Mammary epithelial cell (primary cell): ENCODE measurements at places on chromosomes 1 and 21.
A peak's percentile ranks its signal among the peaks of the same experiment; 100 is the strongest.

DNA sequence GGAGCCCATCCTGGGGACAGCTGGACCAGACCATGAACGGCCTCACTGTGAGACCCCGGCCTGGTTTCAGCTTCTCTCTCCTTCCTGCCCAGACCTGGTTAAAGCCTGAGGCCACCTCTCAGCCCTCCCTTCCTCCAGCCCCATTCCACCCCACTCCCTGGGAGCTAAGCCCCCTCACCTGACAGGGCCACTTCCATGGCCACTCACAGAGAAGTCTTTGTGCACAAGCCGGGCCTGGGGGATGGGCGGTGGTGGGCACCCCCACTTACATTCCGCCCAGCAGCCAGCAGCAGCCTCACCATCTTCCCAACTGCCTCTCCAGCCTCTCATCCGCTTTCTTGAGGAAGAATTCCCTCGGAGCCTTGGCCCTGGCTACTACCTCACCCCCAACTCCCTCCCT lies 40.4 kb downstream of the RHBG start:
- no peak for DNase-seq

DNA sequence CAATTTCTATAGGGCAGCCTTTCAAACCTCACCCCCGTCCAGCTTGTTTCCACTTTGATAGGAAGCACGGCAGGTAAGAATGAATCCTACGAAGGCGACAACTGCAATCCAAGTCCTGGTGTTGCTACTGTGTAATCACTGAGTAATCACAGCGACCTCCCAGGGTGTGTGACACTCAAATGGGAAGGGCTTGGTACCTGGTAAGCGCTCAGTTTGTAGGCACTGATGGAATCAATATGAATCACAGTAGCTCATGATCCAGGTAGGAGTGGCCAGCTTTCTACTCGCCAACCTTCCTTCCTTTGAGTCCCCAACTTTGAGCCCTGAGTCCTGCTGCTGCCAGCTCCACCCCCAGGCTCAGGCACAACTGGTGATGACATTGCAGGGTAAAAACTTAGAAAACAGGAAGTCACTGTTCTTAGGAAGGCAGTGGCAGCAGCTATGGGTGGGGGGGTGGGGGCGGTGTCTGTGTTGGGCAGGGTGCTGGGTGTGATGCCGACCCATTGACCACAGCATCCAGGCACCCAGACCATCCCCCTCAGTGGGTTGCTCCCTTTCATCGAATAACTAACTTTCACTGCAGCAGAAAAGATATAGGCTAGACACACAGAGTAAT lies 70.7 kb downstream of the CD247 start:
- DNase-seq, result peak; percentile 18

- no peak for DNase-seq
Observed at GRCh38 chr1:94384485-94385265, 33.5 kb upstream of the ABCD3 start.

- no peak for DNase-seq
Observed at GRCh38 chr1:107597290-107597689, 367.7 kb downstream of the VAV3 start.

DNA sequence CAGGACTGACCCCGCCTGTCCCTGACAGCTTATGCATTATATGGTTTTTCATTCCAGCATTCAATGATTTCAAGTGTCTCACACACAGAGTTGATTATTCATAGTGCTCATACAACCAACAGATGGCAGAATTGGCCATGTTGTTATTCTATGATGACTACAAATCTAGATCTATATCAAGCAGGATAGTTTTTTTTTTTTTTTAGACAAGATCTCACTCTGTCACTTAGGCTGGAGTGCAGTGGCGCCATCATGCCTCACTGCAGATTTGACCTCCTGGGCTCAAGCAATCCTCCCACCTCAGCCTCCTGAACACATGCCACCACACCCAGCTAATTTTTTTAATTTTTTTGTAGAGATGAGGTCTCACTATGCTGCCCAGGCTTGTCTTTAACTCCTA lies 40.1 kb upstream of the LRRC8D start:
- peak; percentile 50 for DNase-seq

GRCh38 chr1:1782399-1783221 lies 4.3 kb upstream of the NADK start:
- DNase-seq, result no peak

- no peak for DNase-seq
Observed at GRCh38 chr1:229562686-229563085, 4.2 kb upstream of the ABCB10 start.

DNA sequence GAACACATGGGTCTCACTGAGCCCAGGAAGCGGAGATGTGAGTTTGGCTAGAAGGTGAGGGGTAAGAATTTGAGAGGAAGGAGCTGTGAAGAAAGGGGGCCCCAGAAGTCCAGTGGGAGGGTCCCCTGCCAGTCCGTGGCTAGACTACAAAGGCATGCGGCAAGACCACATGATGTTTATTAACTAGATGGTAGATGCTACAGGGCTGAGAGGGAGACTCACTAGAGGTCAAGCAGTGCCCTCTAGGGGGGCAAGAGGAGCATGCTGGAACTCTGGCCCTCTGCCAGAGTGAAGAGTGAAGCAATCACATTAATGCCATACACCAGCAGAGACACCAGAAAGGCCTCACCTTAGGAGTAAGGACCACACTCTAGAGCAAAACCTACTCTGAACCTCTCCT lies 12.2 kb downstream of the KIAA0319L start:
- no peak for DNase-seq

DNA sequence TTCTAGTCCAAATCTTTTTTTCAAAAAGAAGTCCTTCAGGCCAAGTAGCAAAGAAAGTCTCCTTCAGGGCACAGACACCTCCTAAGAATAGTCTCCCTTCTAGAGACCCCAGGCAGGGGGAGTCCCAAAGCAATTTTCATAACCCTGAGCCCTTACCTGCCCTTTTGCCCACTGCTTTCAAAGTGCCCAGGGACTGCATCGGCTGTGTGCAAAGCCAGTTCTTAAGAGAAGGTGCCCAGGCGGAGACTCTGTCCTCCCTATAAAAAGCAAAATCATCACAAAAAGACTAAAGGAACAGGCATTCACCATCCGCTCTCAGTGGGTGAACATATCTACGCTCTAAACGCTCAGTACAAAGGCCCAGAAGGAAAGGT lies 32.2 kb downstream of the ELK4 start:
- no peak for DNase-seq

GRCh38 chr1:31703431-31704270 lies at the start of gene COL16A1:
COL16A1 (minus strand) TSS chr1:31704017; CDS start chr1:31702193, 1,824 bp downstream.
- peak; percentile 68 for DNase-seq

DNA sequence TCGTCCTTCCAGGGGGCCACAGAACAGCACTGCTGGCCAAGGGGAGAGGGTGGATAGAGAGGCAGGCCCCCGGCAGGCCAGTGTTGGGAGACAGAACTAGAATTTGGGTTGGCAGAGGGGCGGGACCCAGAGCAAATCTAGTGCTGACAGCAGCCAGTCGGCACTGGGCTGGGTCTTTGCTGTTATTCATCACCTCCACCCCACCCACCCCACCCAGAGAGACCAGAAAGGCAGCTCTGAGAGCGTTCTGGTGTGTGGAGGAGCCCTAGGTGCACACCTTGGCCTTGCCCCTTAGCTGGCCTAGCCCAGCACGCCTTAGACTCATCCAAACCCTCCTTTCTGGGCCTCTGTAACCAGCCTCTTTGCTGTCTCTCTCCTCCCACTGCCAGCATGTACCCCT lies 6.4 kb upstream of the PKP1 start:
- DNase-seq, result no peak

GRCh38 chr1:24228311-24228710 lies 41.2 kb upstream of the IFNLR1 start:
- DNase-seq, result no peak

DNA sequence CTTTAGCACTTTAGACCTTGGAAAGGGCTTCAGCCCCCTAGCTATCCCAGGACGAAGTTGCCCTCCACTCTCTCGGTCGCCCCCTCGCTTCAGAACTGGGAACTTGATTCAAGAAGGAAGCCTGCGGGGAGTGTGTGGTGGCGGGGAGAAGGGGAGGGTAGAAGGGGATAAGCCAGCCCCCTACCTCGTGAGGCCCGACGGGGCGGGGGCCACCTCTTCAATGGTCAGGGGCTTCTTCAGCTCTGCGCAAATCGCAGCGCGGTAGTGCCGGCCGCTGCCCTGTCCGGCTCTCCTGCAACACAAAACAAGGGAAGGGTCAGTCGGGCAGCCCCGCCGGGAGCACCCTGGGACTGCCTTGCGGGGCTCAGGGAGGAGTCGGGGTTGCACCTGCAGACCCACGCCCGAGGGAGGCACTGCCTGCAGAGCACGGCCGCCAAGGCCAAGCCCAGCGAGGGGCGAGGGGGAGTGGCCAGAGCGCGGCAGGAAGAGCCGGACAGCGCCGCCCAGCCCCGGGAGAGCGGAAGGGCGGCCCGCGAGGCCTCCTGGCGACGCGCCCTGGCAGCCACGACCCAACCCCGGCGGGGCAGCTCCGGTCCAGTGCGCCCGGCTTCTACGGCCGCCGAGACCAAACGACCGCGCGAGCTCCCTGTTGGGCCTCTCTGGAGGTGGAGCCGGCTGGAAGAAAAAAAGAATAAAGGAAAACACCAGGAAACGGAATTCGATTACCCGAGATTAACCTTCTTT lies 56.2 kb upstream of the RASAL2 start:
- DNase-seq, result peak; percentile 48

DNA sequence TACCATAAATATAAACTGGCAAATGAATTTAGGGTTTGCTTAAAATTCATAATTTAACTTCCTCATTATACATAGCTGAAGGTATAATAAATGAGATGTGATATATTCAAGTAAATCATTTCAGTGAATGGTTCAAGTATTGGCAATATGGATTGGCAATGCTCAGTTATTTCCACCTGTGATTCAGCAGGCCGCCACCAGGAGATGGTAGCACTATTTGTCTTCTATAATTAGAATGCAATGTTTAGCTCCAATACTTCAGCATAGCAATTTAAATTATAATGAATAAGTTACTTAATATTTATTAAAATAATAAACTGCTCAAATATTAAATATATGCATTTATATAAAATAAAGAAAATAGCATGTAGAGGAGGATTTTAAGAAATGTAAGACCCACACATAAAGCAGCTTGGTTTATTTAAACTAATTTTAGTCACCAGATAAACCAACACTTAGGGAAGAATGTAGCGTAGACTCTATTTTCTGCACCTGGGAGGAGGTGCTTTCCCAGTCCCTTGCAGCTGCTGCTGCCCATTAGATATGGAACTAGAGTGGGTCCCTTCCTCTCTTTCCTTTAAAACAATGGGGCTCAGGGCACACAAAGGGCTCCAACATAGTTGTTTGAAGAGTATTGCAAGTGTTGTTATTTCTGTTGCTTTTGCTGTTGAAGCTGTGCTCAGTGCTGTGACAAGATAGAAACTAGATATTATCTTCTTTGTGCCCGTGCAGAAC lies 62.1 kb downstream of the PLPPR4 start:
- no peak for DNase-seq

GRCh38 chr1:247551721-247552120 lies 2.8 kb downstream of the GCSAML start:
- DNase-seq, result peak; percentile 27

- DNase-seq, result no peak
Observed at GRCh38 chr21:44893278-44893556, 19.7 kb upstream of the PTTG1IP start.

GRCh38 chr1:162901243-162901642 lies 40.3 kb upstream of the CCDC190 start:
- DNase-seq, result no peak

DNA sequence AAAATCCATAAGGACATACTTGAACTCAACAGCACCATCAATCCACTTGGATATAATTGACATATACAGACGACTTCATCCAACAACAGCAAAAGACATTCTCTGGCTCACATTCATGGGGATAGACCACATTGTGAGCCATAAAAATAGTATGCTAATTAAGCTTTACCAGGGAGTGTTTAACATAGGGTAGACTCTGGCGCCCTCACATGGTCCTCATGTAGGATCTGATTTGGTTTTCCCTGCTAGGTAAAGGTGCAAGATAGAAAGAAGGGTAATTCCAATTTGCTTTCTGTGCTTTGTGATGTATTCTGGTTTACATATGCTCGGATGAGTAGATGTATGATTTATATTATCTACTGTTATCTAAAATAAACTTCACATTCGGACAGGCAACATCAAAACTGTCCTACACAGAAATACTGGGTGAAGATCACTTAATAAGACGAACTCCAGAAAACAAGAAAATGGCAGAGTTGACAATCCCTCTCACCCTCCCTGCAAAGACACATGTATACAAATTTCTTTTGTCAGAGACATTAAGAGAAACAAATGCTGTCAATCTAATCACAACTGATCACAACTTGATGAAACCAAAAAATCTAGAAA lies 27.7 kb downstream of the CR1L start:
- DNase-seq, result peak; percentile 31

GRCh38 chr1:110227774-110228173 lies 17.7 kb downstream of the KCNC4 start:
- DNase-seq, result no peak

GRCh38 chr1:210363119-210363518 lies 34.4 kb downstream of the HHAT start:
- no peak for DNase-seq

DNA sequence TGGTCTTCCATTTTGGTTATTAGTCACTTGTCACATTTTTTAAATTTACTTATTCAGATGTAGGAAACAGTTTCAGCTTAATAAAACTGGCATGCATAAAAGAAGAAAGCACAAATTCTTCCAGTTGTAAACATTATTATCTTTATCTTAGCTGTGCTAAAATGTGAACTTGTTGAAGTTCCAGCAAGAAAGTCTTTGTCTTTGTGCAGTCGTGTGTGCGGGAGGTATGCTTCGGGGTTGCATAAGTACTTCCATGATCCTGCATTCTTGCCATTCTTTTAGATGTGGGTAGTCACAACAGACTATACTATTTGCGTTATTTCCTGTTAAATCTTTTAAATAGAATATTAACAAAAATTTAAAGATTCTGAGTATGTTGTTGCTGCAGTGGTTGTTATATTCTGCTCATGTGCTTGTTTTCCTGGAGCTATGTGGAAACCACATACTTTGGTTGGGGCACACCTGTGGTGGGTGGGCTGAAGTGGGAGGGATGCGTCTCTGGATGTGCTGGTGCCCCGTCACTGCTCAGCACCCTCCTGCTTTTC lies 49.9 kb downstream of the CBS start:
- DNase-seq, result no peak

GRCh38 chr1:184743062-184743756 lies 11.4 kb downstream of the EDEM3 start:
- peak; percentile 31 for DNase-seq

- no peak for DNase-seq
Observed at GRCh38 chr1:30749691-30750583, 7.6 kb downstream of the LAPTM5 start.

DNA sequence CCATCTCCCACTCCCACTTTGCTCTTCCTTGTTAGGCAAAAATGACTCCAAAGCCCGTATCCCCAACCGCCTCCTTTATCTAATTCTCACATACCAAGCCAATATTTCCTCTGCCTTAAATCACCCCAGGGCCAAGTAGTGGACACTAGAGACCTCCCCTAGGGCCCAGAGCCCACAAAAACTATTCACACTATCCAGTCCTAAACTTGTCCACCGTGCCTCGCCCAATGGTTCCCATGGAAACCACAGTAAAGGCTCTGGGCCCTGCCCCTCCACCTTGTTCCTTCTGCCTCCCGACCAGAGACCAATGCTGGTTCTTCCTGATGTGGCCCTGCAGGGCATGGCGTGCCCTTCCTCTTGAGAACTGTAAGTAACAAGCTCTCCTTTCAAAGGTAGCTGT lies 11.8 kb downstream of the CFAP107 start:
- DNase-seq, result no peak
